NCI-H2081 treated with DMSO at 0.1 percent for 48 hours (cell line): ENCODE measurements at places on chromosomes 13 and 19.

GRCh38 chr13:97460004-97460775 lies 26.2 kb downstream of the RAP2A start:
- no peak for DNase-seq

DNA sequence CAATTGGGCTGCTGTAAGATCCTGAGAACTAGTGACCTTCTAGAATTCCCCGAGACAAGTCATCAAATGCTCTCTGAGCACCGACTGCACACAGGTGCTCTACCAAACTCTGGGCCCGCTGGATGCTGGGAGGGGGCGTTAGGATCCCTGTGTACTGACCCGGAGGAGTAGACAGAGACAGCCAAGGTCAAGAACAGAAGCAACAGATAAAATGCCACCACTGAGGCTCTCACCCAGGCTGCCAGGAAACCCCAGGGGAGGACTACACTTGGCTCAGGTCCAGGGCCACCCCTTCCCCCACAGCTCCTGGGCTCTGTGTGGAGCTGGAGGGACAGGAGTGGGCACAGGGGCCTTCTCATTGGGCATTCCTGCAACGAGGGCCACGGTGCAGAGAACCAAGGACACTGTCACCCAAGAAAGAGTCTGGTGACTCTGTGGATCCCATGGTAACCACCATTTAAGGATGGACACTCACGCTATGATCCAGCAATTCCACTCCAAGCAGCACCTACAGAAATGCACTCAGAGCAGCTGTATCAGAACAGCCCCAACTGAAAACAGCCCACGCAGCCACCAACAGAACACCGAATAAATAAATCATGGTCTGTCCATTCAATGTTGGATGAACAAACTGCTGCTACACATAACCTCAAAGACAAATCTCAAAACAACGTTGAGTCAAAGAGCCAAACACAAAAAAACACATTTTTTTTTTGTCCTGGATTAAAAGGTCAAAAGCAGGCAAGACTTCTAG lies 16.8 kb upstream of the SLC35E1 start:
- no peak for DNase-seq

DNA sequence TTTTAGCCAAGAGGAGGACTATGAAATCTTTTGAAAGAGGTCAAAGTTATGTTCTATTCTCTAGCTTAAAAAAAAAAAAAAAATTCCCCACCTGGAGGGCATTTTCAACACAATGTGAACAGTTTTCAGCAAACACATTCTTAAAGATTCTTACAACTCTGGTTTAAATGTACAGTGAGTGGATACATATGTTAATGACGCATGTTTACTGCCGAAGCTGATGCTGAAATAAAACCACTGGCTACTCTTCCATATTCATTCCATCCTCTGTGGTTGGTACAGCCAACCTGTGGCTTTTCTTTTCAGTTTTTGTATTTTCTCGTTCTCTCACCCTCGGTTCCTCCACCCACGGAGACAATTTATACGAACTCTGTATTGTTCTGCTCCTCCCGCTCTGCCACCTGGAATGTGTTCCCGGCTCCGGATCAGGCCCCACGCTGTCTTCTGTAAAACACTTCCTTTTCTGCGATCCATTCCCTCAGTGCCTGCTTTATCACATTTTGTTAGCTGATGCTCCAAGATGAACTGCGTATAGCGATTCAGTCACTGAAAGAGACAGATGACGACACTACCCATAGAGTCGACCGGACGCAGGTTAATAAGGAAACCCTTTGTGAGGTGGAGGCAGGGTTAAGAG lies 466.4 kb upstream of the ARGLU1 start:
- DNase-seq: no peak

DNA sequence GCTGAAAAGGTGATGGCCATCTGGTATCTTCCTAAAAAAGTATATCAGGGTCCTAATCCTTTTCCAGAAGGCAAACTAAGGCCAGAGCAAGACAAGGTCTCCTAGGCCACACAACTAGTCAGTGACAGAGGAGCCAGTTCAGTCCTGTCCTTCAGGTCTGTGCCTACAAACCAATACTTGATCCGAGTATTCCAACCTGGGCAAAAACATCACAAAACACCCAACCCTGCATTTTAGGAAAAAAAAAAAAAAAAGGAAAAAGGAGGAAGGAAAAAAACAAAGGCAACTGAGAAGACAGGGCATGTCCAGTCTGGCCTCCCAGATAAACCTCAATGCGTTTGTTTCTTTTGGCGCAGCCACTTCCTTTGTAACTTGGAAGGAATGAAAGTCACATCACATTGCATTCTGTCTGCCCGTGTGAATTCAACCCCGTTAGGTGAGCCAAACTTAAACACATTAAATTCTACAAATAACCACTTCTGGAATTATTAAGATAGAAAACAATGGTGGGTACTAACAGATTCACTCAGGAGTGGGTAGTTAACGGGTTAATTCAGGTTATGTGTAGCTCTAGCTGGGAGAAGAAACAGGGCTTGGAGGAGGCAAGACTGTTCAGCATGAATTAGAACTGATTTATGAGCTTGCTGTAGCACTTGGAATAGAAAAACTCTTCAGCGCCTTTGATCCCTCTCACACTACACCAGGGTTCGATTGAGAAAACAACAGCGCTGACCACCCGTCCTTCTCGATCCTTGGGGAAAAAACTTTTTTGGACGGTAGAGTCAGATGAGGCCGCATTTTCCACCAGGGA lies 43.0 kb upstream of the HNRNPA1L2 start:
- DNase-seq: no peak

DNA sequence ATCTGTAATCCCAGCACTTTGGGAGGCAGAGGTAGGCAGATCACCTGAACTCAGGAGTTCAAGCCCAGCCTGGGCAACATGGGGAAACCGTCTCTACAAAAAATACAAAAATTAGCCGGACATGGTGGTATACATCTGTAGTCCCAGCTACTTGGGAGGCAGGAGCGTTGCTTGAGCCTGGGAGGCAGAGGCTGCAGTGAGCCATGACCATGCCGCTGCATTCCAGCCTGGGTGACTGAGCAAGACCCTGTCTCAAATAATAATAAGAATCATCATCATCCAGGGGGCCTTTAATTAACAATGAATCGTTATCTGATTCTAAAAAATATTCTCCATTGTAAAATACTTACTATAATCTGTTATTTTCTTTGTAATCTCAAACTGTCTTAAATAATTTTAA lies 283.4 kb downstream of the DACH1 start:
- DNase-seq: no peak

GRCh38 chr19:35044317-35045117 lies 3.0 kb downstream of the HPN start:
- no peak for DNase-seq
